Osteoblast (primary cell): ENCODE measurements at places on chromosomes 3 and 15. TPM values are rescaled to one million over a fixed set of nuclear protein-coding genes. Genes with fewer than 3 reads are reported as not detected.

Gene MYZAP
- total RNA-seq = under 0.01 TPM in 1 of 2 replicates, not detected in the other

Gene PAK6
- total RNA-seq = not detected in 2 replicates

Gene ACKR2
- total RNA-seq = under 0.01 TPM in 1 of 2 replicates, not detected in the other

Gene POLR2M
- 154 and 416 TPM in 2 replicates for total RNA-seq

Gene PTX3
- 537 and 689 TPM in 2 replicates for total RNA-seq
